OCI-M1 (cell line): ENCODE measurements at places on chromosomes 2 and 18.

DNA sequence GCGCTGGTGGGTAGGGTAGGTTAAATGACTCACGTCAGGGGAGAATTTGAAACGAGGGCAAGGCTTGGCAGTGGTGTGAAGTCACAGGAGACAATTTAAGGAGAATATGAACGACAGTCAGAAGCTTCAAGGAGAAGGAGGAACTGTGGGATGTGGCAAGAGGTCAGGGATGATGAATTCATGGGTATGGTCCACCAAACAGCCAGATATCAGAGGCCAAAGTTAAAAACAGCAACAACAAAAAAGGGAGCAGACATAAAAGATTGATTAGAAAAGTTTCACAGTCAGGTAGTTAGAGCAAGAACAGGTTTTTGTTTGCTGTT is 1.4 kb upstream of the ZNF396 start:
- DNase-seq, result no peak

DNA sequence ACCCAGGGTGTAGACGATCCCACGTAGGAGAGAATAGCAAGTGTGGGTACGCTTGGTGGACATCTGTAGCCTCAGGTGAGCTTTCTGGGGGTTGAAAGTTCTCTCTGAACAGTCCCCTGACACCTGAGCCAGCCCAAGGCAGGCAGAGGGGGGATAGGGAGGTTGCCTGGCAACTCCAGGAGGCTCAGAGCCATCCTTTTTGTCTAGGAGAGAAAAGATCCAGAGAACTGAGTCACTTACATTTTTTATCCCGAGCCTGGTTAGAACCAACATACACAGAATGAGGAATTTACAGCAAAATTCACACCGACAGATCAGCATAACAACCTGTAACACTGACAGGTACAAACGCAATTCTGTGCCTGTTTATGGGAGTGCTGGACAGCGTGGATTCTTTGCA is 113.2 kb downstream of the SH3BP4 start:
- no peak for DNase-seq

DNA sequence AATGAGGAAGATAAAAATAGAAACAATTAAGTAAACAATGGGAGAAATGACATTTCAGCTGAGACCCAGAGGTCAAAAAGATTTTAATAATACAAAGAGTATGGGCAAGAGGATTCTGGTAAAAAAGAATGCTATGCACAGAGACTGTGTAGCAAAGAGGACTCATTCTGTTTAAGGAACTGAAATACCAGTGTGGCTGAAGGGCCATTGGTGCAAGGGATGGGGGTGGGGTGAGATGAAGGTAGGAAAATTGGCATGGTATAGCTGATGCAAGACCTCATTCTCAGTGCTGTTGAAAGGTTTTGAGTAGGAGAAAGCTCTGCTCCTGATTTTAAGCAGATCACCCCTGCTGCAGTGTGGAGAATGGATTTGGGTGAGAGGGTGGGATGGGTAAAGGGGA is 10.8 kb downstream of the GALNT1 start:
- peak; percentile 28 for DNase-seq

- no peak for DNase-seq
These were observed 28.0 kb upstream of the LMAN1 start for GRCh38 chr18:59386909-59387686.

- DNase-seq, result no peak
These were observed 25.8 kb downstream of the DNAJC27 start for GRCh38 chr2:24945907-24946306.

- DNase-seq, result no peak
These were observed 28.1 kb upstream of the ZCCHC2 start for GRCh38 chr18:62494764-62495163.

- no peak for DNase-seq
These were observed 142.3 kb upstream of the ZFP36L2 start for GRCh38 chr2:43368483-43369385.

DNA sequence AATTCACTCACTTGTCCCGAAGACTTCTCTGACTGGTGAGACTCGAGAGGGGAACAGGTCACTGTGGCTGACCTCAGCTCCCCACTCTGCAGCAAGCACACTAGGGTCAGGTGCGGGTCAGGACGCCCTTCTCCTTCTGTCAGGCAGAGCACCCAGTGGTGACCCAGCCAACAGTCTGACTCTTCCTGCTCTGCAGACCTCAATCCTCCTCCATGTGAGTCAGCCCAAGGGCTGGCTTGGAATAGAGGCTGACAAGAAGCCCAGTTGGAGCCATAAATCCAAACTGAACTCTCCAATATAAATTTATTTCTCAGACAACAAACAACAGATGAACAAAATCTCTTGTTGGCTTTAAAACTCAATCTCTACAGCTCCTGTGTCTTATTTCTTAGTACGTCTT is 253.1 kb downstream of the SH3BP4 start:
- no peak for DNase-seq

DNA sequence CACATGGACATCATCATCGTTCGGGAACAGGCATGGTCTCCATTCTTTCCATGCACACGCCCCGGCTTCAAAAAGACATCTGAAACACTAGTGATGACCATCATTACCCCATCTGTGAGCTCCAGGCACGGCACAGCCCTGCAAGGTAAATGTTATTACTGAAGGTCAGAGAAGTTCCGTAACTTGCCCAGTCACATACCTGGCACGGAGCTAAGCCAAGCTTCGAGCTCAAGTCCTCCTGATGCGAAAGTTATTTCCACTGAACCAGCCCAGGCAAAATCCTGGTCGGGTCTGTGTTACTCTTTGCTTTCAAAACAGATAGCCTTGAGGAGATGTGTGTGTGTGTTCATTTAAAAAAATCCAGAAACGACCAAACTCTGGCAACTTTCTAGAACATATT is 22.8 kb downstream of the FHL2 start:
- no peak for DNase-seq

DNA sequence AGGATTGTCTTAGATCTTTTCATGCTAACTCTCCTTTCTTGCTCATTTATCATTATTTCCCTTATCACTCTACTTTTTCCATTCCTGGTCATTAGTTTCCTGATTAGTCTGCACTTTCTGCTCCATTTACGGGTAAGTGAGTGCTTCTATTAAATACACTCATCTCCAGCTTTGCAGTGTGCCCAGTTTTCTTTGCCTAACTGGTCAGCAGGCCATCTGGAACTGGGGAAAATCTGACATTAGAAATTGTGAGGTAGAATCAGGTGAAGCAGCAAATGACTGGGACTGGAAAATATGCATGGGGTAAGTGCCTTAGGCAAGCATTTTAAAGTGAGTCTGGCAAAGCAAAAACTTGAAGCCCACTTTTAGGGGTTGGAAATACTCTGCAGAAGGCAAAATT is 29.2 kb downstream of the G6PC2 start:
- no peak for DNase-seq

GRCh38 chr2:118747637-118748036 is 99.8 kb downstream of the EN1 start:
- DNase-seq, result no peak

- no peak for DNase-seq
These were observed 54.8 kb upstream of the FRZB start for GRCh38 chr2:182921234-182921633.

DNA sequence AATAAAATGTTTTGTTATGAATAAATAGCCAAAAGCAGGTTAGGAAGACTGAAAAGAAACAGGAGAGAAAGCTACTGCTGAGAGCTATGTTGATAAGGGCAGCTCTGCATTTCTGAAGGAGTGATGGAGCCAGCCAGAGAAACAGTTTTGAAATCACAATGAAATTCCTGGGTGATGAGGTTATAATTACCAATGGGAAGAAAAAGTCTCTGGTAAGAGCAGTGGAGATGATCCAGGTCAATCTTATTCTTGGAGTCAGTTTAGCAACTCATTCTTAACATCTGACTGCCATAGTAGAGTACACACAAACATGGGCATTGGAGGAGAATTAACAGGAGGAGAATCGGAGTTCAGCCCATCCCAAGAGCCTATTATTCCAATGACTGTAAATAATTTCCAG is 2.4 kb downstream of the ALKAL2 start:
- no peak for DNase-seq

GRCh38 chr2:160905862-160906261 is 254.4 kb upstream of the TANK start:
- DNase-seq, result no peak

GRCh38 chr2:105411720-105412407 is 13.0 kb upstream of the FHL2 start:
- no peak for DNase-seq

DNA sequence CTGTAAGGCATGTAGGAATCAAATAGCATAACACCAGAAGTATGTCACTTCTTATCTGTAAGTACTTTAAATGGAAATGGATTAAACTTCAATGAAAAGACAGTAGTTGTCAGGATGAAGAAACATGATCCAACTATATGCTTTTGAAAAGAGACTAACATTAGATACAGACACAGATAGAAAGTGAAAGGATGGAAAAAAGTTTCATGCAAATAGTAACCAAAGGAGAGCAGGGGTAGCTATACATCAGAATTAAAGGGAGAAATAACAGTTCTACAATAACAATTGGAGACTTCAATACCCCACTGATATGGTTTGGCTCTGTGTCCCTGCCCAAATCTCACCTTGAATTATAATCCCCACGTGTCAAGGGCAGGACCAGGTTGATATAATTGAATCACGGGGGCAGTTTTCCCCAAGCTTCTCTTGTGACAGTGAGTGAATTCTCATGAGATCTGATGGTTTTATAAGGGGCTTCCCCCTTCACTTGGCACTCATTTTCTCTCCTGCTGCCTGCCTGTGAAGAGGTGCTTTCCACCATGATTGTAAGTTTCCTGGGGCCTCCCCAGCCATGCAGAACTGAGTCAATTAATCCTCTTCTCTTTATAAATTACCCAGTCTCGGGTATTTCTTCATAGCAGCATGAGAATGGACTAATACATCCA is 205.4 kb upstream of the CDH2 start:
- no peak for DNase-seq

GRCh38 chr18:34651586-34652369 is 58.3 kb upstream of the DTNA start:
- DNase-seq, result peak; percentile 21

DNA sequence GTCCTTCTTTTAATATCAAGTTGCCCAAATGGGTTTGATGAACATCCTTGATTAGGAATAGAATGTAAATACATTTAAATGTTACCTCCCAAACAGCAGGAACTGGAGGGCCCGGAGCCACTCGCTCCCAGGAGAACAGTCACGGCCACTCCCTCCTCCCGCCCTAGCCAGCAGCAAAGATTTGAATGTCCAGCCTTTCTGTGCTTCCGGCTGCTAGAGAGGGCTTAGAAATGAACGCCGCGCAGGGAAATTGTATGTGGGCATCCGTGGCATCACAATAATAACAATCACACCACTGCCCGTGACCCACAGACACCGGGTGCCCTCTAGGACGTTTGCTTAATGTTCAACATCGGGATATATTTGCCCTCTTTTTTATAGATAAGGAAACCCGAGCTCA is 164.9 kb upstream of the SALL3 start:
- no peak for DNase-seq

DNA sequence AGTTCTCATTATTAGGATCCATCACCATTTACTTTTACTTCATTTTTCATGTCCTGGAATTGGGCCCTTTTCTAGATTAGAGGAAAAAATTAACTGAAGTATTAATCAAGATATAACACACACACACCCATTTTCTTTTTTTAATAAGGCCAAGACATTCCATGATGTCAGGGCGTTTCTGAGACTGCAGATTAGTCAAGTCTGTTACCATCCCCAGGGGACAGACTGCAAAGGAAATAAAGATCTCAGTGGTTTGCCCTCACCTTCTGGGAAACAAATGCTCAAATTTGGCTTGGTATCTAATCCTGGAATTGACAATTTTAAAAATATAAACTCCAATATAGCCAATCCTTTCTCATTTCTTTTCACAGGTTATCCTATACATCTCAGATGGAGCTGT is 27.4 kb downstream of the RMP24 start:
- DNase-seq, result no peak

DNA sequence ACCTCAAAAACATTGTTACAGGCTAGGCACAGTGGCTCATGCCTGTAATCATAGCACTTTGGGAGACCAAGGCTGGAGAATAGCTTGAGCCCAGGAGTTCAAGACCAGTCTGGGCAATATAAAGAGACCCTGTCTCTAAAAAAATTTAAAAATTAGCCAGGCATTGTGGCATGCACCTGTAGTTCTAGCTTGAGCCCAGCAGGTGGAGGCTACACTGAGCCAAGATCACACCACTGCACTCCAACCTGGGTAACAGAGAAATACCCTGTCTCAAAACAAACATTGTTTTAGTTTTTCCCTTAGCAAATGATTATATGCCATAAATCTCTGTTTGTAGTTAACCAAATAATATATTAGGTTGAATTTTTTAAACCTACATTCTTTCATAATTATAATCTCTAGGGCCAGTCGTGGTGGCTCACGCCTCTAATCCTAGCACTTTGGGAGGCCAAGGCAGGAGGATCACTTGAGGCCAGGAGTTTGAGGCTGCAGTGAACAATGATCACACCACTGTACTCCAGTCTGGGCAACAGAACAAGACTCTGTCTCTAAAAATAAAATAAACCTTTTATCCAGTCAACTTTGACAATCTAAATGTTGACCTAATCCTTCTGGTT is 13.3 kb upstream of the CYP20A1 start:
- peak; percentile 41 for DNase-seq

- no peak for DNase-seq
These were observed 206.0 kb upstream of the CXCR4 start for GRCh38 chr2:136323935-136324334.
